ENCODE measurements at places on chromosomes 6 and 20.

- no peak for DNase-seq
Observed at GRCh38 chr20:57000441-57000968, 265.9 kb downstream of the BMP7 start.

DNA sequence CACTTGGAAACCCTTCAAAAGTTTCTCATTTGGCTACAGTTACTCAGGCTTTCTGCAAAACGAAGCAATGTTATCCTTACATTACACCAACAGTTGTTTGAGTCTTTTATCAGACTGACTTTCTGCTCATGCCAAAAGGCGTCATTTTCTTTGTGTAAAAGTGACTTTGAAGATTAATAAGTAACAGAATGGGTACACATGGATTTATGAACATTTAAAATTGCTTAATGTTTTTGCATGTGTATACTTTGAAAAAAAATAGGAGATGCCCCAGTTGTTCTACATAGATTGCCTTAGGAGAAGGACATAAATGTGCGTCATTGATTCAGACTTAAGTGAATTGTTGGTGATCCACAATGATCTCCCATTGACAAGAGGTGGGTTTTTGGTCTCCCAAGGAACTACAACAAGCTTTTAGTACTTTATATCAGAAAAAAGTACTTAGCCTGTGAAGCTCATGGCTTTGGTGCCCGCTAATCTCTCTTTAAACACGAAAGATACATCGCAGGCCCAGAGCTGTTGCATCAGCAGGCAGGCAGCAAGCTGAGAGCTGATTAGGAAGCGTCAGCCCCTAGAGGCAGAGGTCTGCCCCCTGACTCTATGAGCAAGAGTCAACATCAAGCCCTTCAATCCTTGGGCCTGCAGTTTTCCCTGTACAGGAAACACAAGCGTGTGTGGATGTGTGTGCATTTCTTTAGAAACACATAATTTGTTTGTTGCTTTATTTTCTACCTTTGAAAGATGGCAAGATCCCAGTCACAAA lies 45.9 kb downstream of the SLC22A3 start:
- DNase-seq = no peak

DNA sequence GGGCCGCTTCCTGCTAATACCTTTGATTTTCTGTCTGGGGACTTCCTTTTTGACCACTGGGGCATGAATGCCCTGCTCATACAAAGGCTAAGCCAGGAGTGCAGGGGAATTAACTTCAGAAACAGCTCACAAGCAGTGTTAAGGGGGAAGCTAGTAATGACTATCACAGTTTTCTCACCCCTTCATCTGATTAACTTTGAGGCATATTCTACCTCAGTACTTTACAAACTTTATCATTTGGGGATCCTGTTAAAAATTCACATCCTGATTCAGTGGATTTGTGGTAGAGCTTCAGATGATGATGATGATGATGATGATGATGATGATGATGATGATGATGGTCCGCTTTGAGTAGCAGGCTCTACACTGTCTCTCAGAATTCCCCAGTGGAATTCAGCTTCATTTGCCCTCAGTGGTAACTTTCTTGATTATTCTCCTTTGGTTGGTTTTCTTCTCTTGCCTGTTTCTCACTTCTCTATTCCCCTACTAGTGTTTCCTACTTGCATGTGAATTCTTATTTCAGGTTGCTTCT lies 78.4 kb upstream of the TMEM170B start:
- DNase-seq = no peak

DNA sequence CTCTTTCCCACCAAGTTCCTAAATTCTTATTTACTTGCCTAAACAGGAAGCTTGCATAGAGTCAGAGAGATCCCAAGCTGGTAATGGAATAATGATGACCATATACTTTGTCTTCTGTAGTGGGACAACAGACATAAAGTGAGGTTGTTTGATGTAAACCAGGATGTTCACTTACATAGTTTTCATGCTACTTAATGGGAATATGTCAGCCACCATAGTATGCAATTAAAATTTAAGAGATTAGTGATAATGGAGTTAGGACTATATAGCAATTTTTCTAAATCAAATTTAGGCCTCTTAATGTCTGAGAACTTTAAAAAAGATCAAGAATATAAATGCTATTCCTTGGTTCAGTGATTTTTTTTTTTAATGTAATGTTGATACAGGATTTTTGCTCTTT lies 180.6 kb downstream of the BCKDHB start:
- no peak for DNase-seq

DNA sequence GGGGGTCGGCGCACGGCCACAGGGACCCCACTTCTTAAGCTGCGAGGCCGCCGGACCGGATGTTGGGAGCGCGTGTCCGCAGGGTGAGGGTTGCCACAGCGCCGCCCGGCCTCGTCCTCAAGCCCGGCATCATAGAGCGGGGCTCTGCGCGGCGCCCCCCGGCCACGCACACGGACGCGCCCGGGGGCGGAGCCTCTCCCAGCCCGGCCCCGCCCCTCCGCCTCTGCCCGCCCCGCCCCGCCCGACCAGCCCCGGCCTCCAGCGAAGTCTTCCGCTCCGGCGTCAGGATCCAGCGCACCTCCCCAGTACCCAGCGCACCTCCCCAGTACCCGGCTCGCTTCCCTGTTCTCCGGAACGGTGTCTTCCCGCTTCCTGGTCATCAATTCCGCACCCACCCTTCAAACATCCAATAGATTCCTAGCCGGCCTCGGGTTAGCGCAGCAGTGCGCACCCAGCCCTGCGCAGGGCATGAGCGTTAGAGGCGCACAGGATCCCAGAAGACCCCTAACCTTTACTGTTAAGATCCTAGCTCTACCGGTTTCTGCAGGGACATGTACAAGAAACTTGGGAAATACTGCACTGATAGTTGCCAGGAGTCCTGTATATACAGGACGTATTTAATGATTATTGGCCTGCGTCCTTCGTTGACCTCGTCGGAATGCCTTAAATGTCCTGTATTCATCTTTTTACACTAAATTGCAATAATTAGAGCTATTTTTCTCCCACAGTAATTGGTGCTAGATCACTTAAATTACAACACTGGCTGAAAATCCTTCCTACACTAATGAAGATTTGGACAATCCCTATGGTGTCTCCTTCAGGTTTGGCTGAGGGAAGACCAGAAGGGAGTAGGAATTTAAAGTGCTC lies 535 bp upstream of the DNAAF9 start:
- peak; percentile 34 for DNase-seq

- no peak for DNase-seq
Observed at GRCh38 chr20:42197599-42197998, 579.4 kb upstream of the CHD6 start.

- DNase-seq = no peak
Observed at GRCh38 chr6:127279815-127280214, 13.2 kb downstream of the RNF146 start.

DNA sequence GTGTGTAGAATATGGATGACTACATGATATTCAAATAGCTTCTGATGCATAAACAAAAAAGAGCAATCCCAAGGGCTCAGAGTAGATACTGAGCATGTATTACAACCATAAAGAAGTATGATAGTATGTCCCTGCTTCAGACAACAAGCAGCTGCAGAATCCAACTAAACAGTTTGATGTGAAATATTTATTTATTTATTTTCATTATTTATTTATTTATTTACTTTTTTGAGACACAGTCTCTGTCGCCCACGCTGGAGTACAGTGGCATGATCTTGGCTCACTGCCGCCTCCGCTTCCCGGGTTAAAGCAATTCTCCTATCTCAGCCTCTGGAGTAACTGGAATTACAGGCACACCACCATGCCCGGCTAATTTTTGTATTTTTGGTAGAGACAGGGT lies 384.3 kb downstream of the KHDRBS2 start:
- DNase-seq = no peak

GRCh38 chr6:125924169-125924568 lies 32.4 kb upstream of the HINT3 start:
- DNase-seq = no peak

GRCh38 chr6:37748118-37748517 lies 50.4 kb upstream of the MDGA1 start:
- DNase-seq = no peak

DNA sequence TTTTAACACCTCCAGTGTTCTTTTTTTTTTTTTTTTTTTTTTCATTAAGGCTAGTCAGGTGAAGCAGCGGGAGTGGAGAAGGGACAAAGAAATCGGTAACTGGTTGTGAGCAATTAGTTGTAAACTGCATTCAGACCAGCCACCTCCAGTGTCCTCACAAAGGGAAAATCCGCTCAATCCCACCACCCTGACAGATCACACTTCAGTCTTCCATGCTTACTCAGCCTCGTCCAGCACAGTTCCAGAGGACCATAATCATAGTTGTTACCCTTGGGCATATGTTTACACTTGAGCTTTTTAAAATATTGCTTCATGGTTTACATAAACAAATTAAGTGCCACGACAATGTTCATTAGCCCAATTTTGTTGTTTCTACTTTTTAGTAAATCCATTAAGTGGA lies 10.2 kb downstream of the DYNLRB1 start:
- DNase-seq = no peak

DNA sequence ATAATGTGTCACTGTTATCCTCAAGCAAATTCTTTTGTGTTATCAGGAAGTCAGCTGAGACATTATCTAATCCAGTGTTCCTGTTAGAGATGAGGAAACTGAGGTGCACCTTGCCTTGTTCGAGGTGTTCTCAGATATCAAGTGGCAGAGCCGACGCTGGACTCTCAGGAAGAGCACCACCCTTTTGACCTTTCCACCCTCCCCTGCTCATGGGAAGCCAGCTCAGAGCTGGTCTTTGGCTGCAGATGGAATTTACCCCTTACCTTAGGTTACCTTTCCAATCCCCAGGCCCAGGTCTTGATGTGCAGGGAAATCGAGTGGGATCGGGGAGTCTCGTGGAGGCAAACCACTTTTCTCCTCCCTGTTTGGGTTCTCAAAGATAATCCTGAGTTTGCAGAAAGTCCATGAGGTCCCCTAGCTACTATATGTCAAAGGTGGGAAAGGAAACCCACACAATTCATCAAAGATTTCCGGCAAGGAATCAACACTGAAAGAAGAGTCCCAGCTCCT lies 62.9 kb upstream of the PIM1 start:
- DNase-seq = no peak

GRCh38 chr20:61460261-61461052 lies 208.4 kb downstream of the CDH4 start:
- no peak for DNase-seq

GRCh38 chr6:56536536-56536935 lies 106.2 kb downstream of the DST start:
- no peak for DNase-seq

- no peak for DNase-seq
Observed at GRCh38 chr6:114090626-114091025, 119.7 kb upstream of the HDAC2 start.

- no peak for DNase-seq
Observed at GRCh38 chr20:23455639-23456038, 3.0 kb upstream of the CST11 start.

- DNase-seq = no peak
Observed at GRCh38 chr6:46688117-46688965, 656 bp downstream of the TDRD6 start.

DNA sequence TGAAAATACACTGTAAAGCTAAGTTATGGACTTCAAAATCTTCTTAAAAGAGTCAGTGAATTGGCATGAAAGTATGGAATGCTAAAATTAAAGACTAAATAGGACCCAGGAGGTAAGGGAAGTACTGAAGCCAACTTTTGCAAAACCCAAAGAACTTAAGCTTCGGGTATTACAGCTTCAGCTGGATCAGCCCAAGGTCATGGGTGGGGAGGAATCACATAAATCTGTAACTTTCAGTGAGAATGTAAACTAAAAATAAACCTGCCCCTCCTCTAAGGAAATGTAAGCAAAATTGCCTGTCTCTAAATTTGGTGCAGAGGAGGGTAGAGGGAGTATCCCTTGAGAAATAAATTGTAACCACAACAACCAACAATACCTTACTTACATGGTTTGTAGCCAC lies 4.4 kb upstream of the MUC21 start:
- DNase-seq = no peak

DNA sequence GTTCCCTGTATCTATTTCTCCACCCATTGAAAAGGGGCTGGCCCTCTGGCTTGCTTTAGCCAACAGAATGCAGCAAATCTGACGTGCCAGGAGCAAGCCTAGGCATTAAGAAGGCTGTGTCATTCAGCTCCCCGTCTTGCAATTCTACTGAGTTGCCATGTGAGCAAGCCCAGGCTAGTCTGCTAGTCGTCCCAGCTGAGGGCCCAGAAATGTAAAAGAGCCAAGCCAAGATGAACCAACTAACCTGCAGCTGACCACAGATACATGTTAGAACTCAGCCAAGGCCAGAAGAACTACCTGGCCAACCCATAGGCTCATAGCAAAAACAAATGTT lies 30.1 kb downstream of the PREP start:
- DNase-seq = no peak

GRCh38 chr6:8180327-8181159 lies 78.2 kb upstream of the EEF1E1 start:
- no peak for DNase-seq

DNA sequence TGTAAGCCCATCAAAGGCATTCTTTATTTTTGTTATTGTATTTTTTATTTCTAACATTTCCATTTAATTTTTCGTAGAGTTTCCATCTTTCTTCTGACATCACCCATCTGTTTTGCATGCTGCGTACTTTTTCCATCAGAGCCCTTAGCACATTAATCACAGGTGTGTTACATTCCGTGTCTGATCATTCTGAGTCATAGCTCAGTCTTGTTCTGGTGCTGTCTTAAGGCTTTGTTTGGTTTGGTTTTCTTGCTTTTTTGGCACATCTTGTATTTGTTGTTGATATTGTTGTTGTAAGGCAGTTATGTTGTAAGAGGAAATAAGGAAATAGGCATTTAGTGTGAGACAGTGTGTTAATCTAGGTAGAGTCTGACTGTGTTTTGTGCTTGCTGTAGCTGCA lies 214.6 kb upstream of the CDH4 start:
- no peak for DNase-seq

GRCh38 chr20:46928580-46929132 lies 34.0 kb downstream of the EYA2 start:
- DNase-seq = no peak

GRCh38 chr6:95017922-95018321 lies 559.4 kb upstream of the MANEA start:
- DNase-seq = no peak

- no peak for DNase-seq
Observed at GRCh38 chr6:20877008-20877937, 343.0 kb downstream of the CDKAL1 start.

DNA sequence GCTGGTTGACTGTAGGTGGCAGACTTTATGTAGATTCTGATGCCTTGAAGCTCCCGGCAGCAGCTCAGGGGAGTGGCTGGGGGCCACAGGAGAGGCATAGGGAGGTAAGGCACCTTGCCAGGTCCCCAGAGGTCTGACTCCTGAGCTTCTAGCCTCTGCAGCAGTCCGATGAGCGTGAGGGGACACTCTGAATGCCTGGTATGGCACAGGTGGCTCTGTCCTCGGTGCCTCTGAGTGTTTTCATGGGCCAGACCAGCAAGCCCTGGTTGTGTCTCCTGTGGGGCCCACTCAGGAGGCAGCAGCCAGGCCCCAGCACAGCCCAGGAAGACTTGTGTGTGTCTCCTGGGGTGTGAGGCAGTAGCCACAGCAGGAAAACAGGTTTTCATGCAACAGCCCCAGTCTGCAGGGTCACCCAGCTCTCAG lies 39.7 kb upstream of the IRF4 start:
- DNase-seq = no peak

- DNase-seq = no peak
Observed at GRCh38 chr6:27837625-27838057, 74.6 kb downstream of the OR2B2 start.

All from KG1 (cell line).